Left renal cortex interstitium (tissue), 4 donors: ENCODE measurements at places on chromosomes 11 and 22.

DNA sequence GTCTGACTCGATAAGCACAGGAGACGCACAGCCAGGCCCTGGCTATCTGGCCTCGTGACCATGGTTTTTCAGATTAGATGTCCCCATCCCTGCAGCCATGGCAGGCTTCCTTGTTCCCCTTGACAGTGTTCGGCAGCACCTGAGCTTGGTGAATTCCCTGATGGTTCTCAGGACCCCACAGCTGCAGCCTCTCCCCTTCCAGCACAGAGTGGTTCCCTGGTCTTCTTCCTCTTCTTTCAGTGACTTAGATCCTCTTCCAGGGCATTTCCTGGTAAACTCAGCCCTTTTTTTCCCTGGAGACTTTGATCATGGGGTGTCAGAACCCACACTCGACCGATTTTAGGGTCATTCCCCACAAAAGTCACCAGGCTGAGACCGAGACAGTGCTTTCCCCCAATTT lies 14.5 kb downstream of the GLB1L3 start:
- DNase-seq = no peak

GRCh38 chr11:71496421-71496820 lies 30.6 kb upstream of the KRTAP5-7 start:
- DNase-seq = no peak

- no peak for DNase-seq
These were observed 52.3 kb downstream of the GAB4 start for GRCh38 chr22:16955678-16956210.

DNA sequence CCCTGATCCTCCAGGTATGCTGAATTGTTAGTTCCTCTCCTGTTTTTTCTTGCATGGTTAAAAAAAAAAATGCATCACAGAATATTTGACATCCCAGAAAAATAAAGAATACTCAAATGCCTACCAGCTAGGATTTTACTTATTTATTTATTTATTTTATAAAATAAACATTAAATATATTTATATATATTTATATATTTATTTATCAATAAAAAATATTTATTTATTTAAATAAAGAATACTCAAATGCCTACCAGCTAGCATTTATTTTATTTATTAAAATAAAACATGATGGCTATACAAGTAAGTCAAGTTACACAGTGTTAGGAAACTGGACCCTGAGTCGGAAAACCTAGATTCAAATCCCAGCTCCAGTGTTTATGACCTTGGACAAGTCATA lies 164.1 kb downstream of the NAV2 start:
- DNase-seq = no peak

- DNase-seq = no peak
These were observed 487.0 kb downstream of the TBC1D22A start for GRCh38 chr22:47249370-47249928.

DNA sequence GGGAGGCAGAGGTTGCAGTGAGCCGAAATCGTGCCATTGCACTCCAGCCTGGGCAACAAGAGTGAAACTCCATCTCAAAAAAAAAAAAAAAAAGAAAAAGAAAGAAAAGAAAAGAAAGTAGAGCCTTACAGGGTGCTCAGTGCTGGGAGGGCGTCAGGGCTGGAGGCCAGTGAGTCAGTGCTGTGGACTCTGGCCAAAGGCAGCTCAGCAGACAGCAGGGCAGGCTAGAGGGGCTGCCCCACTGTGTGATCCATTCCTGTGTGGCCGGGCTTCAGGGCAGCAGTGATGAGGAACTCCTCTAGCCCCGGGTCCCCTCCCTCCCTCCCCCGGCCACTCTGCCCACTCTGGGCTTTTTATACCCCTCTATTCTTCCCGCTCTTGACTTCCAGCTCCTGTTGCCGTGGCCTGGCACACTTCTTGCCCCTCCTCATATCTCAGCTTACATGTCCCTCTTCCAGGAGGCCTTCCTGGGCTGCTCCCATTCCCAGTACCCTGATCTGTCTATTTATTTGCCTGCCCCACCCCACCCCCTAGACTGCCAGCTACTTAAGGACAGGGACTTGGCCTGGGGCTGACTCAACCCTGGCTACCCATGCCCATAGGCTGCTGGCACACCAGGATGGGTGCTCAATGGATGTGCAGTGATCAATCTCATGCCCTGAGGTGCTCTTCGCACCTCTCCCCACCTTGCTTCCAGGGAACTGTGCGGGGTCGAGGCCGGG lies 10.1 kb downstream of the SYT12 start:
- DNase-seq = no peak

DNA sequence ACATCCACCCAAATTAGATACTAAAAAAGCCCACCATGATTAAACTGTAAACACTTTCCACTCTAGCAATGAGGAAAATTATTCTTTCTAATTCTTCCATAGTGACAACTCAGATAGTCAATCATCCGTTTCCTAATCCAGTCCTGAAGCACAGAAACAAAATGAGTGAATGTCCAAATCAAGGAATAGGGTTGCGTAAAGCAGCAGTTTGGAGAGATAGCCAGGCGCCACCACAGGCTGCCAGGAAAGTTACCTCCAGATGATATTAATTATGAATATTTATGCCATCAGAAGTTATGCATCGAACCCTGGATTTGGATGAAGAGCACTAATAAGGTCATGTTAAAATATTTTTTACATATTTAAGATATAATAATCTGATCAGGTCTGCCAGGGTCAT lies 63.2 kb downstream of the ETS1 start:
- no peak for DNase-seq
